Nasal cavity respiratory epithelium epithelial cell of viscerocranial mucosa (primary cell): ENCODE measurements at places on chromosomes 6 and 20. TPM values are rescaled to one million over a fixed set of nuclear protein-coding genes. Genes with fewer than 3 reads are reported as not detected.

Gene TNF
- under 0.01 and 0.07 TPM in 2 replicates for total RNA-seq

Gene METTL24
- not detected in 2 replicates for total RNA-seq

Gene TAB2
- total RNA-seq: 28.0 and 46.3 TPM in 2 replicates

Gene CSNK2B
- total RNA-seq: 48.2 and 76.9 TPM in 2 replicates

Gene ADGRF1
- 4.7 and 8.9 TPM in 2 replicates for total RNA-seq

Gene GJA10
- total RNA-seq: not detected in 2 replicates
